CD8-positive, alpha-beta memory T cell (primary cell): ENCODE measurements at places on chromosomes 12 and 14. TPM values are rescaled to one million over a fixed set of nuclear protein-coding genes. Genes with fewer than 3 reads are reported as not detected.

CIT gene
- total RNA-seq = 17.6 TPM

KRT72 gene
- not detected for total RNA-seq

KIF5A gene
- total RNA-seq = 1.8 TPM

DNA sequence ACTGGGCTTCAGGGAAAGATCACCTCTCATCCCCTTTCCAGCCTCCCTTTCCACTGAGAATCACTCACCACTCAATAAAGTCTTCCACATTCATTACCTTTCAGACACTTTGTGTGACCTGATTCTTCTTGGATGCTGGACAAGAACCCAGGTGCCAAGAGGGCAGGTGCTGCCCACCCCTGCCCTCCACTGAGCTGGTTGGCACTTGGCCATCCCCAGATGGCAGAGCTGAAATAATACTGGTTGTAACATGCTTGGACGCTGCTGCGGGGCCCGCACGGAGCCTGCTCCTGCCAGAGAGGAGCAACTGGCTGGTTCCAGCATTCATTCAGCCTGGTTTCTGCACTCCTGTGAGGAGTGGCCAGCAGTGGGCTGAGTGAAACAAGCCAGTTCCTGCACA is 386.7 kb upstream of the CCDC196 start:
- H3K36me3 ChIP-seq = no peaks in the 10 kb centered on the region
- no peaks in the 10 kb centered on the region for H3K27me3 ChIP-seq
- no peak for DNase-seq
- no peak overlapping the region for H3K4me3 ChIP-seq
- no peaks in the 10 kb centered on the region for H3K4me1 ChIP-seq
- no peak overlapping the region for H3K27ac ChIP-seq

DNA sequence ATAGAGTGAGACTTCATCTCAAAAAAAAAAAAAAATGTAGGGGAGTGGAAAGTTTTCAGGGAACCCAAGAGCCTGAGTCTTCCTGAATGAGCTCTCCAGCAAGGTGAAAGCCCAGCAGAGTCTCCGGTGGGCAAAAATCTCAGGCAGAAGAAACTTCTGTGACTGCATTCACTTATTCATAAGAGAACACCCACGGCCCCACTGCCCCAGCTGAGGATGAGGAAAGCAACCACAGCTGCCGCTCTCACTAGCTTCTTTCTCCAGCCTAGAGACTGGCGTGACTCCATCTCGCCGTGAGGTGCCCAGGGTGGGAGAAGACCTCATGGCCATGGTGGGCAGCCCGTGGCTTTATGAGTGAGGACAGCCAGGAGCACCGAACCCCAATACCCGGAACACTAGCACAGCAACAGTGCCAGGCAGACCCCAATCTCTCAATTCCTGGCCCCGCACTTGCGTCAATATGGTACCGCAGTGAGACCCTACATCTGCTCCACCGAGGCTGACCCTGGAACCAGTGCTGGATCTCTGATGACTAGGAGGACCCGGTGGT is 29.7 kb upstream of the DYNC1H1 start:
- H3K27me3 ChIP-seq = no peaks in the 10 kb centered on the region
- no peak overlapping the region for H3K4me3 ChIP-seq
- no peaks in the 10 kb centered on the region for H3K4me1 ChIP-seq
- no peak overlapping the region for H3K27ac ChIP-seq
- DNase-seq = no peak
- peaks cover under 1% of the 10 kb centered on the region for H3K36me3 ChIP-seq

DNA sequence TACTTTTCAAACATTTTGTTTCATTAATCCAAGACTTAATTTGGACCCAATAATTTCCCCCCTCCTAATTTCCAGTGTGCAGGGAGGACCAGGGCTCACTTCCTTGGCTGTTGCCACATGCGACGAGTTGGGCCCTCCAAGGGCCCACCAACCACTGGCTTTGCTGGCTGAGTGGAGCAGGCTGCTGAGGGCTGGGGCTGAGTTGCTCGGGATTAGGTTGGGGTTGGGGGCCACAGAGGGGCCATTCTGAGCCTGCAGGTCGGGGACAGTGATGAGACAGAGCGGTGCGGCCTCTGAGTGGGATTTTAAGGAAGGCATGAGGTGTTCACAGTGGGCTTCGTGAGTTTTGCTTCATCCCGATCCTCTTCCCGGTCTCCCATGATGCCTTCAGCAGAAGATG is 6.1 kb upstream of the TRAF3 start:
- no peaks in the 10 kb centered on the region for H3K36me3 ChIP-seq
- no peak for DNase-seq
- H3K27me3 ChIP-seq = no peaks in the 10 kb centered on the region

DNA sequence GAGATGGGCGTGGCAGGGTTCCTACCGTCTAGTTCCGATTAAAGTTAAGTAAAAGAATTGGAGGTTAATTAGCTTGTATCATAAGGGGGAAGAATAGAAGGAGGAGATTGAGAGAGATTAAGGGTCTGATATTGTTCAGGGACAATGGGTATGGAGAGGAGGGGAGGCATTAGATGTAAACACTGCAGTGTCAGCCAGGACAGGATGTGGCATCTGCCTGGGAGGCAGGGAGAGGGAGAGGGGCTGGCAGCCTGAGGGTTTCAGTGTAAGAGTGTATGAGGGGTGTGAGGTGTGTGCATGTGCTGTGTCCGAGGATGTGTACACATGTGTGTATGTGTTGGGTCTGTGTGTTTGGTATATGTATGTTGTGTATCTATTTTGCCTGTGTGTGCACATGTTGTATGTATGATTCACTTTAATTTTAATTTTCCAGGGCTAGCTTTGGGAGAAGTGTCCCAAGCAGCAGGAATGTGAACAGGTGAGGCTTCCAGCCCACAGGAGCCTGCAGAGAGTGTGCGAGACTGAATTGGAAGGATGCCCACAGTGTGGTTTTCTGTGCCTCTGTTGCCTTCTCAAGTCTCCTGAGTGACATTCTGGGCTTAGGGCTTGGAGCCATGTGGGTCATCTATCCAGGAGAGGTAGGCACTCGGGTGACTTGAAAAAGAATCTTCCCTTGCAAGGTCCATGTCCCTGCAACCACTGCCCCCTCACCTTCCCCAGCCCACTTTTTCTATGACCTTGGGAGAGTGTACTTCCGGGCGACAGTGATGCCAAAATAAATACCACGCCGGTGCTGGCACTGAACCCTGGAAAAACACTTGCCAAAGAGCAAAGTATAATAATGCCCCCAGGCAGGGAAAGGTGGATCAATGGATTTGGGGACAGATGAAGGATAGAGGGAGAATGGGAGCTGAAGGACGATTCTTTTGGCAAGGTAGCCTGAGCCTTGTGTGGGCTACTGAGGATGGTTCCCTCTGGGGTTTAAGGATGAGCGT is 36.8 kb upstream of the DCD start:
- H3K27ac ChIP-seq = no peak overlapping the region
- no peak for DNase-seq
- no peaks in the 10 kb centered on the region for H3K36me3 ChIP-seq
- peaks cover 7% of the 10 kb centered on the region for H3K27me3 ChIP-seq

- no peak overlapping the region for H3K4me3 ChIP-seq
- no peaks in the 10 kb centered on the region for H3K27me3 ChIP-seq
- peaks cover 16% of the 10 kb centered on the region for H3K4me1 ChIP-seq
- no peak for DNase-seq
- no peaks in the 10 kb centered on the region for H3K36me3 ChIP-seq
Observed at GRCh38 chr14:92459030-92459949, 54.3 kb upstream of the RIN3 start.

- DNase-seq = no peak
- H3K27ac ChIP-seq = no peak overlapping the region
- H3K4me1 ChIP-seq = peaks cover 25% of the 10 kb centered on the region
- H3K36me3 ChIP-seq = no peaks in the 10 kb centered on the region
- H3K27me3 ChIP-seq = no peaks in the 10 kb centered on the region
- H3K4me3 ChIP-seq = no peak overlapping the region
Observed at GRCh38 chr12:51823875-51824565, 24.5 kb downstream of the FIGNL2 start.
